ENCODE measurements at places on chromosomes 4 and X. TPM values are rescaled to one million over a fixed set of nuclear protein-coding genes. Genes with fewer than 3 reads are reported as not detected.

GRCh38 chrX:106774981-106775380 lies 27.5 kb upstream of the TBC1D8B start:
- no peak for DNase-seq

DNA sequence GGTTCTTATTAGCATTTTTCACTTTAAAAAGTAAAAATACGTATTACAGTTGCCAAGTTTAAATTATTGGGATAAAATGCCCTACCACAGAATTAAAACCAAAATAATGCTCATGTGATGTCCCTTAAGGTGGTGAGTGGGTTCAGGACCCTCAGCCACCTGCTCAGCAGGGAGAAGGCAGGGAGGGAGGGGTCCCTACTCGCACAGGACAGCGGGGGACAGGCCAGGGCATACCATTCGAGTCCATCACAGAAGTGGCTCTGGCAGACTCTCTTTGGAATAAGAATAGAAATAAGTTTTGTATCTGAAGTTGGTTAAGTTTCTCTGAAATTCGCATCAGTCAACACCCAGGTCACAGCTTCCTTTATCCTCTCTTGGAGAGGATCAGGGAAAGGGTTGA lies 37.7 kb downstream of the NOP14 start:
- no peak for DNase-seq

GRCh38 chr4:17152941-17153540 lies 254.6 kb upstream of the LDB2 start:
- no peak for DNase-seq

- no peak for DNase-seq
Observed at GRCh38 chr4:89137695-89138094, 26.4 kb downstream of the TIGD2 start.

DNA sequence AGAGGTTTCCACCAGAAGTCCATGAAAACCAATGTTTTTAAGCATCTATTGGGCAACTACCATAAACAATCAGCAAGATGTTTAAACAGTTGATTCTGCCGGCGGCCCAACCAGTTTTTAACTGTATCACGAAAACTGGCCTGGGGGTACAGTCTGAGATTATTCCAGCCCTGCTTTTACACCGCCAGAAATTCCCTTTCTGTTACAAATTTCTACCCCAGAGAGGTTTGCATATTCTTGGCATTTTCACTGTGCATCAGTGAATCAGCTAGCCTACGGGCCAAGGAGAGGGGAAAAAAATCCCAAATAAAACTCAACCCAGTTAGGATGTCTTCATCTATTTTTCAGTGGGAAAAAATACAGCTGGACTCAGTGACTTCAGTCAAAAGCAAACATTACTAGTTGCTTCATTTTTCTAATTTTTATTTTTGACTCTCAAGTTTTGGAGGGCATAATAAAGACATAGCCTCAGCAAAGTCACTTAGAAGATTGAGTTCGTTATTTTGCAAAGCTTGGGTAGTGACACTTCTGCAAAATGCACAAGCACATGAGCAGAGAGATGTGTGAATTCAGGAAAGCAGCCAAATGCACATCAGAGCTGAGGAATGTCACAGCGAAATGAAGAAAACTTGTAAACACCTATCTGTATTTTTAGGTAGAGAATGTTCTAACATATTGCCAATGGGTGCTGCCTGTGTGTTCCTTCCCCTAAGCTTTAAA lies 167.8 kb upstream of the GK2 start:
- DNase-seq = peak; percentile 21

DNA sequence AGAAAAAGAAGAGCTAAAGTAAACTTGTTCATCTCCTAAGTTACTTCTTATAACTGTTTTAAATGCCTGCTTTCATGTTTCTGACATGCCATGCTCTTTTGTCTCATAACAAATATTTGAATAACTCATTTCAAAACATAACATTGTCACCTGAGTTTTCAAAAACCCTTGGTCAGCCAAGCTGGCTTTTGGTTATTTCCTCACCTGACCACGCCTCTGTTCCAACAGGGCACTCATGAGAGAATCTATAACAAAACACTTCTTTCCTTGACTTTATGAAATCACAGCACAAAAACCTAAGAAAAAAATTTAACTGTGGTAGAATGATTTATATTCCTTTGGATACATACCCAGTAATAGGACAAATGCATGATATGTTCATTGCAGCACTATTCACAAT lies 172.9 kb upstream of the GALNT7 start:
- DNase-seq = no peak

DNA sequence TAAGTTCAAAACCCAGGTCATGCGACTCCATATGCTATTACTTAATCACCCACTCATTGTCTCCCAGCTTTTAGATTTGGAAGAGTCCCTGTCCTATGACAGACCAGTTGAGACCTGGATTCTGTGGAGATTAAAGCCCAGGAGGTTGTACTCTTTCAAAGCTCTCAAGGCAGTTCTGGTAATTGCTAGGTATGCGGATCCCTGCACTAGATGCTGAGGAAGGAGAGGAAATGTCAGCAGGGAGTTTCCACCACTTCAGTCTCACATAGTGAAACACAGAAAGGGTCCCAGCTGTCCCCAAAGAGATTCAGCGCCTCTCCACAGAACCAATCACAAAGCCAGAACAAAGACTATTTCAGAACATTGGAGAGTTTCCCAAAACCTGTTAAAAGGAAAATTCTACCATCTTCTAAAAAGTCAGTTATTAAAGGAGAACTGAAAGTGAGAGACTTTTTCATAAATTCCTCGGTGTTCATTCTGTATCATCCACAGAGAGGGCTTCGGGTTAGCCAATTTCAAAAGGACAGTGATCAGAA lies 53.4 kb downstream of the IRF2 start:
- DNase-seq = no peak

DNA sequence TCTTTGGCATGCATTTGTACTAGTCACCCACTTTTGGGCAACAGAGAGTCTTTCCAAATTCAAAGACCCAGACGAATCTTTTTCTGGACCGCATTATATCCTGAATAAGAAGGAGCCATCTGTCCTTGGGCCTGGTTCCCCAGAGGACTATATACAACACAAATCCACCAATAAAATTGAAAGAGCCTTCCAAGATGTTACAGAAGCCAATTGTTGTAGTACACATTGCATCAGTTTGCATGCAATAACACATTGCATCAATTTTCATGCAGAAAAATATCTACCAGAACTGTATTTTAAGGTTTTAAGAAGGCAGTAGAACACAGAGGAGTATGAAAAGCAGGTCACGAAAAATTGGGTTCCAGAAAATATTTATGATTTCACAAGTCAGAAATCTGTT lies 203.2 kb downstream of the HTR2C start:
- peak; percentile 2 for DNase-seq

- DNase-seq = no peak
Observed at GRCh38 chrX:133583825-133584224, 168.5 kb upstream of the GPC4 start.

GRCh38 chr4:2286904-2287593 lies 25.1 kb upstream of the MXD4 start:
- no peak for DNase-seq

DNA sequence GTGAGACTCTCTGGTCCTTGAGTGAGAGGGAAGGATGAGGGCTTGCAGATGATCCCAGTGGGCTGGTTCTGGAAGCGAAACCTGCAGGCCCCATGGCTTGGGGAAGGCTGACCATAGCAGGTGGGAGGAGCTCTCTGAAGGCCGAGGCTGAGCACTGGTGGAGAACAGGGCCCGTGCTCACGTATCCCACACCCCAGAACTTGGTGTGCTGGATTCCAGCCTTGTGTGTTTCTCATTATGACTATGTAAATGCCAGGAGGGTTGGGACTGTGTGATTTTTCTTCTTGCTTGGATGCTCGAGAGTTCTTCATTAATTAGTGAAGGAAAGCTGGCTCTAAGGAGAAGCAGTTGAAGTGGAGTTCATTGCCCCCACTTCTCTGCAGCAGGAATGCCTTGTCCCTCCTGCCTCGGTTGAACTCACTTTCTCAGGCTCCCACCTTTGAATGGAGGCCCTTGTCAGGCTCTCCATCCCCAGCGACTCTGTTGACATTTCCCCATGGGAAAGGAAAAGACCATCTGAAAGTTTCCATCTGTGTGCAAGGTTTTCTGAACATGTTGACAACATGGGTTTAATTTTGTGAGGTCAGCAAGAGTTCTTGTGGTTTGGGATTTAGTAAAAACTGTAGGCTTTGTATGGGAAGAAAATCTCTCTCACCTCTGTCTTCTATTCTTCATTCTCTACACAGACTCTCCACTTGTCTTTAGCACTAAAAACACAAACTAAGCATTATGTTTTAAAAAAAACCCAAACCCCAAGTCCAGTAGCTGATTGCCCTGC lies 57.7 kb downstream of the TBL1X start:
- DNase-seq = no peak

GRCh38 chr4:8917321-8917811 lies 45.7 kb upstream of the HMX1 start:
- no peak for DNase-seq

DNA sequence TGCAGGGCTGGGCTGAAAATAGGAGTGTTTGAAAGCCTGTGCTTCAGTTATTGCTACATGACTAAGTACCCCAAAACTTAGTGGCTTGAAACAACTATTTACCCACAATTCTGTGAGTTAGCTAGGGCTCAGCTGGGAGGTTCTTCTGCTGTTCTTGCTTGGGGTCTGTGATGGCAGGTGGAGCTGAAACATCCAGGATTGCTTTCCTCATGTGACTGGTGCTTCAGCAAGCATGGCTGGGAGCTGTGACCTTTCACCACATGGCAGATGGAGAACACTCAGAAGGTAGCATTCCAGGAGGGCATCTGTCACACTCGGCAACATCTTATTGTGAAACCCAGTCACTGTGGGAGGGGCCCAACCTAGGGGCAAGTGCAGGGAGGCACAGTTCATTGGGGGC lies 57.0 kb upstream of the TBC1D14 start:
- DNase-seq = no peak

- DNase-seq = no peak
Observed at GRCh38 chr4:151830168-151830567, 69.4 kb upstream of the GATB start.

DNA sequence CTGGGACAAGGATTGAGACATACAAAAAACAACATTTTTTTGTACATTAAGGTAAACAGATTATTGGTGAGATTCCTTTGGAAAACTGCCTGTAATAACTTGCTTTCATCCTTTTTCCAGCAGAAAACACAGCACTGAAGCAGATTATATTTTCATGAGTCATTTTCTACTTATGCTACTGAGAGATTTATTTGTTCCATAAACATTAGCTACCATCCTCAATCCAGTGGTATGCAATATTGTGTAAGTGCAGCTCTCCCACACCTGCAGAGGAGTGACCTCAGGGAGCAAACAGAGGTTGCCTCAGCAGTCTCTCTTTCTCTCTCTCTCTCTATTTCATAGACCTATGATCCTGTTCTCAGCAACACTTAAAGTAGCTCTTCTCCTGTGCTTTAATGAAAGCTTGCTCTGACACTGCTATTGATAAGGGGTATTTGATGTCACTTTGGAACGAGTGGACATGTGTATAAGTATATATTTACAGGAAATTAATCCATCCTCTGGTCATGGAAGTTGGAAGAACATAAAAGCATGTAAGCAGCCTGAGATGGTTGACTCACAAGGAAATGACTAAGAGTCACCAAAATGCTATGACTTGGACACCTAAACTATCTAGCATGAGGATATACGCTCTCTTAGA lies 163.7 kb upstream of the SPANXC start:
- peak; percentile 60 for DNase-seq

- no peak for DNase-seq
Observed at GRCh38 chrX:102593367-102593766, 5.9 kb upstream of the ARMCX5 start.

MSX1 gene
- 12.0 TPM for total RNA-seq

RBMXL3 gene
- not detected for total RNA-seq

TMEM271 gene
- total RNA-seq = not detected

ALPK1 gene
- 8.8 TPM for total RNA-seq

SLIT2 gene
- 1.9 TPM for total RNA-seq

HDAC8 gene
- total RNA-seq = 14.7 TPM

HSFX2 gene
- not detected for total RNA-seq

RXFP1 gene
- total RNA-seq = not detected

ADAD1 gene
- total RNA-seq = not detected
